CD4-positive, alpha-beta T cell treated with Interleukin-6 for 4 hours (primary cell): ENCODE measurements at places on chromosomes 6 and 20.
A peak's percentile ranks its signal among the peaks of the same experiment; 100 is the strongest.

- no peak for DNase-seq
These were observed 70.8 kb downstream of the PYGB start for GRCh38 chr20:25318471-25319240.

GRCh38 chr6:159828074-159828473 is 28.0 kb downstream of the PNLDC1 start:
- DNase-seq: no peak

DNA sequence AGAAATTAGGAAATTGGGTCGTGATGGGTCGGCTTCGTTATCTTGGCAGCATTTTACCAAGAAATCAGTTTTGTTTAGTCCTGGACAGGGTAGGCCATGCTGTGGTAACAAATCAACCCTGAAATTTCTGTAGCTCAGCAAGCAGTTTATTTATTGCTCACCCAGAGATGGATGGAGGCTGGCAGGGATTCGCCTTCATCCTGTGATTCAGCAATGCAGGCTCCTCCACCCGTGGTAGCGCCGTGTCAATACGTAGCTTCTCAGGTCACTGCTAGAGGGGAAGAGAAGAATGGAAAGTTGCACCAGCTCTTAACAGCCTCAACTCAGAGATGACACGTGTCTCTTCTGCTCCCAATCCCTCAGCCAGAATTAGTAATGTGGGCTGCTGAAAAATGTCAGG is 157.0 kb upstream of the SGK1 start:
- no peak for DNase-seq

- no peak for DNase-seq
These were observed 112.2 kb downstream of the OGFRL1 start for GRCh38 chr6:71400852-71401251.

GRCh38 chr6:137661601-137662000 is 167.4 kb upstream of the OLIG3 start:
- peak; percentile 49 for DNase-seq

DNA sequence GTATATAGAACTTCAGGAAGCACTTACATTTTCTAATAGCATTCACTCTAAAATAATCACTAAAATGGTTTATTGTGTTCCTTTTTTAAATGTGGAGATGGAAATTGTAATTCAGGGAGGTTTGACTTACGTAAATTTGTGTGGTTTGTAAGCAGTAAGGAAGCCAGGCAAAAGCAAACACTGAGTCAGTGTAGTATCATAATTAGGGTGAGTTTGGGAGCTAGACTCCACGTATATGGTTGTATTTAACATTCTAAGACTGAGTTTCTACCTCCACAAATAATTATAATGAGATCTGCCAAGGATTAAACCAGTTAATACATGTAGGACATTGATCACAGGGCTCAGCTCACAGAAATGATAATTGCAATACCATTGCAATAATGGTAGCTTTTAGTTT is 425.5 kb downstream of the CBLN4 start:
- no peak for DNase-seq

DNA sequence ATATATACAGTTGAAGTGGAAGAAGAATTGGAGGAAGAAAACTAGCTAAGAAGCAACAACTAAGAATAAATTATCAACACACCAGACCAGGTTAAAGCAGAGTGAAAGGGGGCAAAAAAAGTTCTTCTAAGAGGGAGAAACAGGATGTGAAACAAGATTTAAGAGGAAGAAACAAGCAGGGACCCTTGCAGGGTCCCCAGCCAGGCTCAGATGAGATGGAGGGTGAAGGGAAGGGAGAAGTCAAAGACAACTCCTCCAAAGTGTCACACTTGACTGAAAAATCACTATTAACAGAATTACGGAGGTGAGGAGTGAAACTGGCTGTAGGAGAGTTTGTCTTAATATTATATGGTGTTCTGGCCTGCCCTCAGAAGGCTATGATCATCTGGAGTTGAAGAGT is 65.4 kb downstream of the MTFR2 start:
- no peak for DNase-seq

- no peak for DNase-seq
These were observed 163.6 kb downstream of the LY86 start for GRCh38 chr6:6752129-6752528.

GRCh38 chr6:148203281-148203925 is 139.2 kb upstream of the SASH1 start:
- no peak for DNase-seq
